Activated CD4-positive, CD25-positive, alpha-beta regulatory T cell (primary cell): ENCODE measurements at places on chromosomes 6 and 20.

DNA sequence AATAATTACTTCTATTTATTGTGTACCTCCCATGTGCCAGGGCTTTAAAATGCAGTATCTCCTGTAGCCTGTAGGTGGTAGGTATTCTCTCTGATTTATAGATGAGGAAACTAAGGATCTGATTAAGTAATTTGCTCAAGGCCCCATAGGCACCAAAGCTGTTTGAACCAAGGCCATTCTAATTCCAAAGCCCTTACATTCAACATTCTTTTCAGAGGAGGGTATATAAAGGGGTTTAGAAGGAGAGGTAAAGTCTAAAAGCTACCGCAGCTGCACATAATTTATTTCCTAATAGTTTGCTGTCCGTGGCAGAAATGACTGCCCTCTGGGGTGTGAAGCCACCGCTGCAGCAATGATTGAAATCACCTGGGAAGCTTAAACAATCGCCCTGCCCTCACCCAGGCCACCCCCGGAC is 95.0 kb upstream of the FAM8A1 start:
- DNase-seq = no peak

DNA sequence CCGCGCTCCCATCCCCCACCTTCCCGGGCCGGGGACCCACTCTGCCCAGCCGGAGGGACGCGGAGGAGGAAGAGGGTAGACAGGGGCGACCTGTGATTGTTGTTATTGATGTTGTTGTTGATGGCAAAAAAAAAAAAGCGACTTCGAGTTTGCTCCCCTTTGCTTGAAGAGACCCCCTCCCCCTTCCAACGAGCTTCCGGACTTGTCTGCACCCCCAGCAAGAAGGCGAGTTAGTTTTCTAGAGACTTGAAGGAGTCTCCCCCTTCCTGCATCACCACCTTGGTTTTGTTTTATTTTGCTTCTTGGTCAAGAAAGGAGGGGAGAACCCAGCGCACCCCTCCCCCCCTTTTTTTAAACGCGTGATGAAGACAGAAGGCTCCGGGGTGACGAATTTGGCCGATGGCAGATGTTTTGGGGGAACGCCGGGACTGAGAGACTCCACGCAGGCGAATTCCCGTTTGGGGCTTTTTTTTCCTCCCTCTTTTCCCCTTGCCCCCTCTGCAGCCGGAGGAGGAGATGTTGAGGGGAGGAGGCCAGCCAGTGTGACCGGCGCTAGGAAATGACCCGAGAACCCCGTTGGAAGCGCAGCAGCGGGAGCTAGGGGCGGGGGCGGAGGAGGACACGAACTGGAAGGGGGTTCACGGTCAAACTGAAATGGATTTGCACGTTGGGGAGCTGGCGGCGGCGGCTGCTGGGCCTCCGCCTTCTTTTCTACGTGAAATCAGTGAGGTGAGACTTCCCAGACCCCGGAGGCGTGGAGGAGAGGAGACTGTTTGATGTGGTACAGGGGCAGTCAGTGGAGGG is 2.8 kb downstream of the SOX4 start:
- DNase-seq = no peak

DNA sequence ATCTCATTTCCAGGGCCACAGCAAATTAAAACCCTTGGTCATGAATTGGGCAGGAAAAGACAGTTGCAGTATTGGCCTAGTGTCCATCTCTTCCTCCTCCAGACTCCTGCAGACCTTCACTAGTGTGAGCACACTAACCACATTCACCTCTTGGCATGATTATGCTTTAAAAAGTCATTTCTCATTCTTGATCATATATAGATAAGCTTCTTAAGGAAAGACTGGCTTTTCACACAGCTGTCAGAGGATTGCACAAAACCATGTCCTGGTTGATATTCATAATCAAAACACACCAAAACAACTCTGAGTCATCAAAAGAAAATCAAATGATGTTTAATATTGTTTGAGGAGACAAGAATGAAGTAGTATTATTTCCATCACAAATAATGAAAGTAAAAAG is 52.1 kb downstream of the TMEM200A start:
- no peak for DNase-seq

DNA sequence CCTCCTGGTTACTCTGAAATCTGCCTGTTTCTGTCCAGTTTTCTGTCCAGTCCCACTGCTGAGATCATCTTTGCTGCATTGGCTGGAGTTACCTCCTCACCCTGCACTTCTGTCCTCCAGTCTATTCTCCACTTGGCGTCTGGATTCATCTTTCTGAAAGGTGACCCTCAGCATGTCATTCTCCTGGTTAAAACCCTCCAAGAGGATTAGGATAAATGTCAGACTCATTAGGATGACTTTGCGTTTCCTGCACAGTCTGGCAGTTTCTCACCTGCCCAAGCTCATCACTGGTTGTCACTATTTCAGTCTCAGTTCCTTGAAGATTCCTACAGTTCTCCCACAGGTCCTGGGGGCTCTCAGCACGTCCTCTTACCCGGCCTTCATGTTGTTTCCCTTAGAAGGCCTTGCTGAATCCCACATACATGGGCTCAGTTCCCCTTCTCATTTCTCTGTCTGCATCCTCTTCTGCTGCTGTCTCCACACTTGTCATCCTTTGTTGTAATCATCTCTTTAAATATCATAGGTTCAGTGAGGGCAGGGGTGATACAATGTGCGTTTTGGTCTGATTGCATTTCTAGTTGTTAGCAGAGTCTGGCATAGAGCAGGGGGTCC is 374.8 kb downstream of the QKI start:
- no peak for DNase-seq
